A549 treated with RU486 at 1 μM for 4 hours (cell line): ENCODE measurements at places on chromosomes 16 and 17. TPM values are rescaled to one million over a fixed set of nuclear protein-coding genes. Genes with fewer than 3 reads are reported as not detected.

Gene ADGRG3
- total RNA-seq: 0.16 to 0.79 TPM (median 0.62 TPM) in 5 replicates

Gene CHST4
- total RNA-seq: 0.05 to 0.08 TPM in 2 of 5 replicates, not detected in the others

Gene EVI2B
- total RNA-seq: 0.09 to 0.15 TPM (median 0.10 TPM) in 3 of 5 replicates, not detected in the others

Gene NDUFAF8
- total RNA-seq: 107 to 254 TPM (median 220 TPM) in 5 replicates

Gene CUEDC1
- total RNA-seq: 41.9 to 56.1 TPM (median 52.0 TPM) in 5 replicates

Gene PLEKHM1
- total RNA-seq: 20.5 to 25.9 TPM (median 23.3 TPM) in 5 replicates

Gene TBCD
- 52.2 to 82.2 TPM (median 77.3 TPM) in 5 replicates for total RNA-seq

Gene MMP15
- total RNA-seq: 14.1 to 22.2 TPM (median 20.4 TPM) in 5 replicates

Gene ZNF597
- total RNA-seq: 0.71 to 1.3 TPM (median 1.0 TPM) in 5 replicates

Gene NPIPA7
- 7.0 to 17.9 TPM (median 8.3 TPM) in 5 replicates for total RNA-seq

Gene CRHR1
- 0.15 to 0.21 TPM in 2 of 5 replicates, not detected in the others for total RNA-seq

Gene CXCL16
- 13.8 to 20.0 TPM (median 17.9 TPM) in 5 replicates for total RNA-seq

Gene SALL1
- total RNA-seq: 0.13 to 0.25 TPM (median 0.15 TPM) in 5 replicates

Gene ZNF629
- 15.7 to 19.3 TPM (median 17.4 TPM) in 5 replicates for total RNA-seq

Gene KNOP1
- 36.6 to 45.5 TPM (median 44.6 TPM) in 5 replicates for total RNA-seq

Gene PSME3
- total RNA-seq: 233 to 282 TPM (median 239 TPM) in 5 replicates

Gene UTS2R
- not detected in 5 replicates for total RNA-seq

Gene ADAM11
- 1.9 to 2.5 TPM (median 2.2 TPM) in 5 replicates for total RNA-seq

Gene ST6GALNAC1
- total RNA-seq: 0.07 to 0.81 TPM (median 0.46 TPM) in 3 of 5 replicates, not detected in the others

Gene PRSS33
- 0.09 TPM in 1 of 5 replicates, not detected in the others for total RNA-seq

Gene CHRNE
- total RNA-seq: 0.05 to 0.15 TPM (median 0.08 TPM) in 3 of 5 replicates, not detected in the others

Gene TBC1D3I
- total RNA-seq: 0.13 to 0.41 TPM (median 0.23 TPM) in 5 replicates

Gene PIRT
- total RNA-seq: not detected in 5 replicates

Gene KLHDC4
- total RNA-seq: 33.8 to 44.1 TPM (median 39.2 TPM) in 5 replicates

Gene RSL1D1
- total RNA-seq: 221 to 300 TPM (median 246 TPM) in 5 replicates

Gene SOX8
- 1.5 to 2.6 TPM (median 1.8 TPM) in 5 replicates for total RNA-seq

Gene CACNA1H
- 7.0 to 13.9 TPM (median 11.7 TPM) in 5 replicates for total RNA-seq

Gene PERCC1
- not detected in 5 replicates for total RNA-seq

Gene MT4
- total RNA-seq: not detected in 5 replicates

Gene KRT27
- total RNA-seq: not detected in 5 replicates
